Left ventricle myocardium superior (tissue), 1 donor: ENCODE measurements at places on chromosomes 11 and 22. TPM values are rescaled to one million over a fixed set of nuclear protein-coding genes. Genes with fewer than 3 reads are reported as not detected.
A peak's percentile ranks its signal among the peaks of the same experiment; 100 is the strongest.

Gene ALG12
- total RNA-seq = 16.2 TPM

DNA sequence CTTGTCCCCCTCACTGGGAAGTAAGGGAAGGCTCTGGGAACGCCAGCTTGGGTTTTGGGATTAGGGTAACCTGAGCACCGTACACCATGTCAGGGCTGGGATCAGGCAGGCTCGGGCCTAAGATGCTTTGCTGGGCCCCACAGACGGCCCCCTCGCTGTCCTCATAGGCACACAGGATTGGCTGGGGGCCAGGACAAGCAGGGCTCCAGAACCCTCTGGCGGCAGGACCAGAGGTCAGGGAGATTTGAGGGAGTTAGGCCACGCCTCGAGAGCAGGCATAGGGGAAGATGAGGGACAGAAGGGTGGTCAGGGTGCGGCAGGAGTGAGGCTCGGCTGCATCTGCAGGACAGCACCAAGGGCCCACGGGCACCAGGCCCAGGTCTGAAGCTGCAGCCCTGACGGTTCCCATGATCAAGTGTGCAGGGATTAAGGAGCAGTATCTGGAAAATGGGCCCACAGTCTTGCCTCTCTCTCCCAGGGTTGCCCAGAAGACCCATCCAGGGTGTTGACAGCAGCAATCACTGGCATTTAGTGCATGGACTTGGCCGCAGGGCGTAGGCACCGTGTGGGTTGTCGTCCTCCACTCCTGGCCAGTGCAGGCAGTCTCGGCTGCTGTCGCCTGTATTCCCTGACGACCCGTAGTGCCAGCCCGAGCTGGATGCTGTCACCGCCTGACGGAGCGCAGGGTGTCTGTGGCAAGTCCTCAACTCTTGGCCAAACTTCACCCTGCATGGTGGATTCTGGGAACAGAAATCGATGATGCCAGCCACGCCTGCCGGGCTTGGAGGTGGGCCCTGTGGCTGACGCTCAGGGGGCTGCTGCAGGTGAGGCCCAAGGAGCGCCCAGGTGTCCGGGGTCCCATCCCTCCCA is 15.7 kb upstream of the GNB1L start:
- peak; percentile 41 for DNase-seq

DNA sequence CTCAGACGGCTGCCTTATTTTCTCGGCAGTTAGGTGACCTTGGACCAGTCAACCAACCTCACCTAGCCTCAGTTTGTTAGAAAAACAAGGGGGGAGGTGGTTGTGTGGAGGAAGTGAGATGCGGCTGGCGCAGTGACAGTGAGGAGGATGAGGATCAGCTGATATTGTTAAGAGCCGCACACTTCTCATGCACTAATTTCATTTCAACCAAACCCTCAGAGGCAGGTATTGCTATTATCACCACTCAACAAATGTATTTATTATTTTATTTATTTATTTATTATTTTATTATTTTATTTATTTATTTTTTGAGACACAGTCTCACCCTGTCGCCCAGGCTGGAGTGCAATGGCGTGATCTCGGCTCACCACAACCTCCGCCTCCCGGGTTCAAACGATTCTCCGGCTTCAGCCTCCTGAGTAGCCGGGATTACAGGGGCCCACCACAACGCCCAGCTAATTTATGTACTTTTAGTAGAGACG is 2.1 kb downstream of the LGALS1 start:
- no peak for DNase-seq

Gene LRRC75B
- 6.9 TPM for total RNA-seq

DNA sequence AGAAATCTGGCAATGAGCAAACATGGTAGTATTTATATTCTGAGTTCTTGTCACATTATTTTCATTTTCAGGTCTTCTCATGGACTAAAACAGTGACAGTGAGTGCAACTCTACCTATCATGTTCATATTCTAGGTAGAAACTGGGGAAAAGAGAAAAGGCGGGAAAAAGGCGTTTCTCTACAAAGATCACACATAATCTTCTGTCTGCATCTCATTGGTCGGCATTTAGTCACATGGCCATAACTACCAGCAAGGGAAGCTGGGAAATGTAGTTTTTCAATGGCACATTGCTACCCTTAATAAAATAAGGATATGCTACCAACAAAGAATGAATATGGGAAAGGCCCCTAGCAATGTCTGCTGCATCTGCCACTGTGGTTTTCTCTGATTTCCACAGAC is 57.6 kb upstream of the B3GAT1 start:
- DNase-seq = no peak
